Heart left ventricle (tissue), 16 donors: ENCODE measurements at places on chromosomes 6 and 20. TPM values are rescaled to one million over a fixed set of nuclear protein-coding genes. Genes with fewer than 3 reads are reported as not detected.
A peak's percentile ranks its signal among the peaks of the same experiment; 100 is the strongest.

The SGK2 gene
- 0.49 TPM for total RNA-seq

DNA sequence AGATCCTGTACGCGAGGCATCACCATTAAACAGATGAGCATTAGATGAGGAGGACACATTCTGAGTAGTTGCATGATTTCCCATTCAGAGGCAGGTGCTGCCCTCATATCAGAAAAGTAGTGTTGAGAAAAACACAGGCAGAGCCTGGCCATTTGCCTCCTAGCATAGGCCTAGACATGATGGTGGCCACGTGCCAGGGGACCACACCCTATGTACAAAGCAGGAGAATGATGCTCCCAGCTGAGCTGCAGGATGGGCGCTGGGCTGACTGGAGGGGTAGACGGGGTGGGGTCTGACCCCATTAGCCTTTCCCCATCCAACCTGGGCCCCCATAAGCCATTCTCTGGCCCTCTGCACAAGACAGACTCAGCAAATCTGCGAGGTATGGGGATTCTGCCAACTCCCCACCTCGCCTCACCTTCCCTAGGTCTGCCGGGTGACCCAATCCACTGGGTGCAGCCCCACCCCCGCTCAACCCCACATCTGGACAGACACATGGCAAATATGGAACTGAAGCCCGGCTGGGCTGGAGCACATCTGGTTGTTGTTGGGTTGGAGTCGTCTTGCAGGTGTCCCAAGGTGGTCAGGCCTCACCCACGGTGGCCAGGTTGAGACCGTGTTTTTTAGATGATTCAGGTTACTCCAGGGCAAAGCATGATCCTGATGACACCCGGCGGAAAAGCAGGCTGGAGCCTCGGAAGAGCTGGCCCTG, 13.9 kb downstream of the PI16 start:
- peak; percentile 73 for DNase-seq

The PHACTR1 gene
- 71.4 TPM for total RNA-seq

The RAB44 gene
- 0.06 TPM for total RNA-seq

DNA sequence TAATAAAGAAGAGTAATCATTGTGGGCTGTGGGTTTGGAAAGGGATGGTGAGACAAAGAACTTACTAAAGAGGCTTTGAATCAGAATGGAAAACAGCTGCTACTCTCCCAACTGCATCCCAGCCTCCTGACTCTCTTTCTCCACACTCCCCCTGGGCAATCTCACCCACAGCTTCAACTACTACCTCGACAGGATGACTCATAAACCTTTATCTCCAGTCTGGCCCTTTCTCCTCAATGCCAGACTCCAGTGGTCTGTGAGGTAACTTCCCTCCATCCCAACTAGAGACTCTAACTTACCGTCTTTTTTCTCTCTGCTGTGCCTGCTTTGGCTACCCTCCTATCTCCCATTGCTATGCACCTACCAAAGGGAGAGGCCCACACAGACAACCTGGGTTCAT, 135.3 kb upstream of the RREB1 start:
- DNase-seq, result no peak

The CTCFL gene
- not detected for total RNA-seq

The FNDC11 gene
- total RNA-seq, result not detected

GRCh38 chr20:22260506-22260905, 323.9 kb downstream of the FOXA2 start:
- DNase-seq, result no peak

DNA sequence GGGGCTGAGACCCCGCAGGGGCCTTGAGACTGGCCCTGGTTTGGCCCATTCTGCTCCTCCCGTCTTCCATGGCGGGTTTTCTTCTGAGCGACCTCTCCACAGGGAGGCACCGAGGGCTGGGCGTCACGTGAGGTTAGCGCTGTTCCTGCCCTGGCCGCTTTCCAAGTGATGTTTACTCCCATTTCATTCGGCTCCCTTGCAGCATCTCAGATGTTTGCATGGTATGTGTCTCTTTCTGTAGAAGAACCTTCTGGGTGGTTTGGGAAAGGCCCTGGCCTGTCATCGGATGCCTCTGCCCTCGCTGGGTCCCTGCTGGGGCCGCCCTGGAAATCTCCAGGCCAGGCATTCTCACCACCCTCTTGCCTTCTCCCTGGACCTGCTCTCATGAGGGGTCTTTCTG, 17.3 kb downstream of the RAMACL start:
- no peak for DNase-seq
